Adipocyte (in vitro differentiated cells): ENCODE measurements at places on chromosomes 6 and 20.

DNA sequence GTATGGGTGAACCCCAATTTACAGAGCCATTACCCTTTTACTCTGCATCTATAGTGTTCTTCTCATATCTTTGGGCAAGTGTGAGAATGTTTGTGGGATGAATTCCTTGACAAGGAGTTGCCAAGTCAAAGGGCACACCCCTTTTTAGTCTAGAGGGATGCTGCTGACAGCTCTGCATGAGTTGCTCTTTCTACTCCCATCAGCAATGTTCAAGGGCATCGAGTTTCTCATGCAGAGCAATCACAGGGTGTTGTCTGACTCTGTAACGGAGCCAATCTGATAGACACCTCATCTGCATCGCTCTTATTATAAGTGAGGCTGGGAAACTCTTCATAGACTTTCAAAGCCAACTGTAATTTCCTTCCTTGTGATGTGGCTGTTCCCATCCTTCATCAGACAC, 77.4 kb downstream of the EDN3 start:
- no peak for DNase-seq

DNA sequence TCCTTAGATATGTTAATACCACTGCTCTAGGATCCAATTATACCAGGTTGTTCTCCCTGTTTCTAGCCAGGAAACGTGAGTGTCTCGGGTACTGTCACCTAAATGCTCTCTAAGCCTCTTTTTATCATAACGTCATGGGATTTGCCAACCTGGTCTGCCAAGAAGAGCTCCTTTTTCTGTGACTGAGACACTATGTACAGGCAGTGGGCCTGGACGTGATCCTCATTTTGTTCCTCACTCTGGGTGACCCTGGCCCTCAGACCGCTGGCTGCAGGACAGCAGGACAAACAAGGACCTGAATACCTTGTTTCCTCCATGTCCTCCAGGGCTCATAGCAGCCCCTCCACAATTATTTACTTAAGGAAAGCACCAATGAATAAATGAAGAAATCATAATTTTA, 69.1 kb downstream of the CD164 start:
- DNase-seq: no peak

- no peak for DNase-seq
Measured at GRCh38 chr20:47253872-47254271, 102.6 kb downstream of the ZMYND8 start.

GRCh38 chr20:23142162-23143050, 56.3 kb upstream of the CD93 start:
- no peak for DNase-seq

DNA sequence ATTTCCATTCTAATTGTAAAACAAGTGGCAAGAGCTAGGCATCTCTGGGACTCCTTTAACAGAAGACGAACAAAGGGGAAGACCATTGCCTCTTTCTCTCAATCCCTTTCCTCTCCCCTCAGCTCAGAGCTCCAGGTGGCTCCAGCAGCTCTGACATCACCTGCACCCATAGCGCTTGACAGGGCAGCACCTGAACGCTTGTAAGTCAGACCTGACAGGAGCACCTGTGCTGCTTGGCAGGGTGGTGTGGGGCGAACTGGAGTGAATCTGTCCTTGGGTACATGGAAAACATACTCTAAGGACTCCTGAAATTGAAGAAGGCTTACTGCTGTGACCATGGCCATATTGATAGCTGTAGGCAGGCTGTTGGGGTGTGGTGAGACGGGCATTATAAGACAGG, 409.5 kb upstream of the AGPAT4 start:
- no peak for DNase-seq

DNA sequence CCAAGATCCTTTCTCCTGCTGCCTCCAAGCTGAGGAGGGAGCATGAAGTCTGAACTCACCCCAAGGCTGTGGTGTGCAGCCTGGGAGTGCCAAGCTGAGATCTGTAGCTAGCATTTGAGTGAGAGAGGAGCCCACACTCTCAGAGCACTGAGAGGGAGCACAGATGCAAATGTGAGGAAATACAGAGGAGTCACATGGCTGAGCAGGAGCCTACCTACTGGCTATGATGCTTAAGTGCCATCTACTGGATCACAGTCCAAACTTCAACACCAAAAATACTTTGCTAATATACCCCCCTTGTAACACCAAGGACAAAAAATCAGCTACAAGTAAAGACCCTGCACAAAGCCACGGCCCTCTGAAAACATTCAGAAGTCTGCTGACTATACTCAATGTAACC, 94.4 kb upstream of the IMPG1 start:
- DNase-seq: no peak

DNA sequence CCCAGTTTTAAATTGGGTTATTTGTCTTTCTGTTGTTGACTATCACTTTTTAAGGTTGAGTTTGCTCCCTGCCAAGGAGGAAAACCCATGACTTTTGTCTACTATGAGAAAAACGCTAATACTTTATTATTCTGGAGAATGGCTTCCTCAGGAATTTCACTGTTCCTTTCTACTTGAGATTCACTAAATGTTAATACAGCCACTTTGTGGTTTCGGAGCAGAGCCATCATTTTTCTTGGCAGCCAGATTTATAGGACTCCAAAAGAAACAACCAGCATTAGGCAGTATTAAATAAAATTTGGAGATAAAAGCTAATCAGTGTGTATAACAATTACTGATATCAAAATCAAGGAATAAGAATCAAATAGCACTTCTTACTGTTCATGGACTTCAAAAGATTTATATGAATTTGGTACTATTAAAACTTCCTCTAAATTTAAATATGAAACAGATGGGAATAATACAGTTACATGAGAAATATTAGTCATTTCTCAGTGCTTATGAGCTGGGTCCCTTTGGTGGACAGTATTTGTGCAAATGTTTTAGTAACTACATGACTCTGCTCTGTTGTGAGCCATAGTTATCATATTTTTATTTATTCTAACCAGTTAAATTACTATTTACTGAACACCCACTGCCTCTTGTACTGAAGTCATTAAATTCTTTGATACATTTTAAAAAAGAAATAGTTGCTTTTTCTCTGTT, 64.1 kb upstream of the FBXO30 start:
- DNase-seq: no peak

GRCh38 chr20:3328501-3328900, 79.0 kb downstream of the DNAAF9 start:
- DNase-seq: no peak

DNA sequence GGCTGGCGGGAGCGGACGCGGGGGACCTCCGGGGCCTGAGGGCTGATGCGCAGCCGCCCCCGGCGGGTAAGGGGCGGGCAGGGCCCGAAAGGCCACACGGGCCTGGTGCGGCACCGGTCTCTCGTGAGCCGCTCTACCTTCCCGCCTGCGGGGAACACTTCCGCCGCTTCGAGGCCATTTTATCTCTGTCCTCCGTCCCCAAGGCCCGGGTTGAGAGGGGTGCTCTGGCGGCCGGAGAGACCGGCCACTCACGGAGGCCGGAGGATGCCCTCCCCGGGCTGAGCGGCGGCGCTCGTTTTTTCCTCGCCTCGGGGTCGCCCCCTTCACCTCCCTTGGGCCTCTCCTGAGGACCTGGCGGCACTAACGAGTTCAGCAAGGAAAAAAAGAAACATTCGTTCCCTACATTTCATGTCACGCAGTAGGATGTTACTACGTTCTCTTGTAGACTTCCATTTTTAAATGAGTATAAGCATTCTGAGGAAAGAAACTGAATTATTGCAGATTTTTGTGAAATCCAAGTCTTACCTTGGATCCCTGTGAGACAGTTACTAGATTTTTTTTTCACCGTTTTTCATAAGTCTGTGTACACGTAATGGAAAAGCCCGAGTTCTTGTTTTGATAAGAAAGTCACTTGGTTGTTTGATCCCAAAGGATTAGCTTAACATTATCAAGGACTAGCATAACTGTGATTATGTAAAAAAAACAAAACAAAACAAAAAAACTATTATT, 575 bp downstream of the WTAP start:
- DNase-seq: peak; percentile 67

- no peak for DNase-seq
Measured at GRCh38 chr6:53031281-53031680, 33.9 kb upstream of the FBXO9 start.

GRCh38 chr6:158411998-158412397, 99.7 kb downstream of the TULP4 start:
- DNase-seq: no peak

GRCh38 chr6:169868458-169868857, 117.0 kb downstream of the ERMARD start:
- no peak for DNase-seq

- peak; percentile 21 for DNase-seq
Measured at GRCh38 chr6:5125152-5126006, 40.2 kb downstream of the PPP1R3G start.

- no peak for DNase-seq
Measured at GRCh38 chr6:106079961-106080762, 6.0 kb upstream of the PRDM1 start.

GRCh38 chr20:20549267-20549612, 163.2 kb downstream of the RALGAPA2 start:
- no peak for DNase-seq

- no peak for DNase-seq
Measured at GRCh38 chr6:35993150-35993549, 31.3 kb downstream of the SLC26A8 start.

DNA sequence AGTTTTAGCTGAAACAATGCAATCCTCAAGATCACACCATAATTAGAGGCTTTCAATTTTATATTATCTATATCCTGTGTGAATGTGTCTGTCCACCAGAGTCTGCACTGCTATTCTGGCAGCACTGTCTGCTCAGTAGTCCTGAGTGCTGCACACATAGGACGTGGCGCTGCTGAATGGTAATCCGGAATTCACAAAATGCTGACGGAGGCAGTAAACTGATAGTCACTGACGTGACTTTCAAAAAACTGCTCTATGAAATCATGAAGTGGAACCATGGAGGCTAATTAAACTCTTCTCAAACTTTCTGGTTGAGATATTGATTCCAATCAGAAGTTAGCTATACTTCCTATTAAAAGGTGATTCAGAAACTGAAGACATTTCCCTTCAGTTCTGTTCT, 190.8 kb upstream of the NOX3 start:
- no peak for DNase-seq

DNA sequence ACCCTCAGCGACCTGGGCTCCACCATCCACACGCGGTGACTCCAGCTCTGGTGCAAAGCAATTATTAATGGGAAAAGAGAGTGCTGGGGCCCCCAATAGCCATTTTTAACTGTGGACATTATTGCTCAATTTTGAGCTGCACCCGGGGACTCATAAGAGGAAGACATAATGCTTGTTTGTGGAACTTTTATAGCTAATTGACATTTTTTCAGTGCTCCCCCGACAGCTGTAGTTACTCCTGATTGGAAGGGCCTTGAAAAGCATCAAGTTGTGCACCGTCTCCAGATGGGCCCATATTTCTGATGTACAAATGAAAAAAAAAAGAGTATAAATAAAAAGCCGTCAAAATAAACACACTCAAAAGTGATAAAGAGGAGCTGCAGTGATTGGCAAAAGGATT, 327.0 kb downstream of the KIF16B start:
- DNase-seq: no peak
